Forelimb muscle (tissue), 1 donor: ENCODE measurements at places on chromosomes 7 and 10.

DNA sequence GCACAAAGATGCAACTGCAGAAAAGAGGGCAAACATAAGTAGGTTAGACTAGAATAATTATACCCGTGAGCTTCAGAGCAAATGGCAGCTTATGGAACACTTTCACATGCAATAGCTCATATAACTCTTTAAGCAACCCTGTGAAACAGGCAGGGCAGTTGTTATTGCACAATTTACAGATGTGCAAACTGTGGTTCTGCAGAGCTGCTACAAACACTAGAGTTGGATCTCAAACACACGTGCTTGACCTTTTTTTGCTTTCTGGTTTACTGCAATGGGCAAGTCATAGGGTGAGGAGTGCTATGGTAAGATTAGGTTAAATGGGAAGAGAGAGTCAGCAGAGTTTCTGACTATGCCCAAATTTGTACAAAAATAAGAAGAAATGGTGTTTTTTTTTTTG, 610.8 kb downstream of the GATA3 start:
- no peak for DNase-seq

DNA sequence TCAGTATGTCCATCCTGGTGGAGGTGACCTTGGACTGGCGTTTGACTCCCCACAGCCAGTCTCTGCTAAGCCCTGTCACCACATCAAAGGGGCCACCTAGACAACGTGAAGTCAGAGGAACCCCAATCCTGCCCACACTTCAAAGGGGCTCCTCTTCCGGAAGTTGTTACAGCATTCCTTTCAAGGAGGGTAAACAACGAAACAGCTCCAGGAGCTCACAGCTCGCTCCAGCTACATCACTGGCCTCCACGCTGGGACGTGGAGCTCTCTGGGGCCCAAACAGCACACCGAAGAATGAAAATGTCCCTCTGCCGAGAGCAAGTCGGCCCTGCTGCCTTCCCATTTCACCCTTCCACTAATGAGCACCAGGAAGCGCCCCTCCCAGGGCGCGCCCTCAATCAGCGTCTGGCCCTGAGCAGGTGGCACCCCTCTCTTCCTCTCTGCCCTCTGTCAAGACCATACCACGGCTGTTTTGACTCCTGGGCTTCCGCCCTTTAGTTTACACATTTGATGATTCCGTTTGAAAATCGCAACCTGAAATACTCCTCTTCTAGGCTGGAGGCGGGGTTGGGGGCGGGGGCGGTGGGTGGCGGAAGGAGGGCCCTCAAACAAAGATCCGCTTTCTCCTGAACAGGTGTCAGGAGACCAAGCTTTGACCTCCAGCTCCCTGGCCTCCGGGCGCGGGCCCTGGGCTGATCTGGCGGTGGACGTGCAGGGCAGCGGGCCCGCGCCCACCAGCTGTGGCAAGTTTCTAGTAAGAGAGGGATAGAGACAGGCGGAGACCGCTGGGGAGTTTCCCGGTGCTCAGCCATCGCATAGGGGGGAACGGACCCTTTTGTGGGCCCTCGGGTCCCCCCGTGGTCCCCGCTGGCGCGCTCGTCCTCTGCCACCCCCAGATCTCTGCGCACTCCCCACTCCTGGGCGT, 53.1 kb upstream of the KDM7A start:
- no peak for DNase-seq

DNA sequence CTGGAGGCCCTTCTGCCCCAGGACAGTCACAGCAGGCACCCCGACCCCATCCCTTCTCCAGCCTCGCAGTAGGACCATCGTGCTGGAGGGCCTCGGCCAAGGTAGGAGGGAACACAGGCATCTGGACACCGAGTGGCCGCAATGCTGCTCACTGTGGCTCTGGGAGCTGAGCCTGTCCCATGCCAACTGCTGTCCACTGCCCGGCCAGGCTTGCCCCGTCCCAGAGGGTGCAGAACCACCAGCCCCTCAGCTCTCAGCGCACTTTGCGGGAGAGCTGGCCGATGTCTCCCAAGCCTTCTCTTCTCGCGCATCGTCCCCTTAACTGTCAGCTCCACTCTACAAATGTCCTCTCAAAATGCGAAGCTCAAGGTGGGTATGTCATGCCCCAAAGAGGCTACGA, 197.2 kb downstream of the PTPRN2 start:
- no peak for DNase-seq

- DNase-seq = peak; percentile 1
These were observed 373.1 kb downstream of the THSD7A start for GRCh38 chr7:11458736-11459483.

GRCh38 chr7:103715376-103716120, 269.5 kb upstream of the SLC26A5 start:
- no peak for DNase-seq

- DNase-seq = no peak
These were observed 46.5 kb downstream of the LGI1 start for GRCh38 chr10:93804200-93804599.

- no peak for DNase-seq
These were observed 5.1 kb upstream of the GRID1 start for GRCh38 chr10:86371691-86372090.

DNA sequence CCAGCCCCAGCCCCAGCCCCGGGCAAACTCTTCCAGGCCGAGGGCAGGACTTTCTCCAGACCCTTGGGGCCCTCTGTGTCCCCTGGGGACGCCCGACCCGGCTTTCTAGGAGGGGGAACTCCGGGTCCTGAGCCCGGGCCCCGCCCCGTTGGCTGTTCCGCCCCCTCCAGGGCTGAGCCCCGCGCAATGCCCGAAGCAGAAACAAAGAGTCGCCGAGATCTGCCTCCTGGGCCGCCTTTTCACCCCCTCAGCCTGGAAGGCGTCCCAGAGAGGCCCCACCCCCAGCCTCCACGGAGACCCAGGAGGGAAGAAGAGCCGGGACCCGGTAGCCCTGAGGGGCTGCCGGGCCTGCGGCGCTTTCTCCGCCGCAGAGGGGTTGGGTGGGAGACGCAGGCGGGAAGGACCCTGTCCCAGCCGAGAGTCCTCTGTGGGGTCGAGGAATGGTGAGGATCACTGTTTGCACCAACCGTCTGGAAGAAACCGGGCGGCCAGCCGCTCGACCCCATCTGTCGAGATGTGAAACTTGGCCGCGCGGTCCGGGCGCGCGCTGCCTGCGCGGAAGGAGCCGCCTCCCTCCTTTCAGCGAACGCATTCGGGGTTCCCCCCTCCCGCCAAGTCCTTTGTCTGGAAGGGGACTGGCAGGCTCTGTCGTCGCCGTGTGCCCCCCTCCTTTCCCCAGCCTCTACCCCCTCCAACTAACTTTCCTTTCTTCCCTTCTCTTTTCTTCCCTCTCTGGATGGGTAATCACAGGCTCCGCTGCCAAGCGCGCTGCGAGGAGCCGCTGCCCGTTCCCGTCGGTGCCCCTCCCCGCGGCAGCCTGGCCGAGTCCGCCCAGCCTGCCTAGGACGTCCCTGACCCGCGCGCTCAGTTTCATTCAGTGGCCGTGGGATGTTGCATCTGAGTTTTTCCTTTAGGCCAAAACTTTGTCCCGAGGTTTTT, 10.2 kb downstream of the EN2 start:
- DNase-seq = no peak

DNA sequence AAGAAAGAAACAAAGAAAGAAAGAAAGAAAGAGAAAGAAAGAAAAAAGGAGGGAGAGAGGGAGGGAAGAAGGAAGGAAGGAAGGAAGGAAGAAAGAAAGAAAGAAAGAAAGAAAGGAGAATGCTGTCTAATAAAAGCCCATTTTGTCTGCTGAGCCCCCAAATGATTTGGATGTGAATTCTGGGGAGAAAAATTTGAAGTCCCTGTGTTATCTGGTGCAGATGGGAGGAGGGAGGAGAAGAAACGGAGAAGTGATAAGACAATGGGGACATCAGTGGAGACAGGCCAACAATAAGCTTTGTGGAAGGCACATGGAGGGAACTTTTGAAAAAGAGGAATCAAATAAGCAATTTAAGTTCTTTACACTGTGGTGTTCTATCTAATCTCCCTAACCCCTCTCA, 24.6 kb upstream of the TMEM273 start:
- no peak for DNase-seq

DNA sequence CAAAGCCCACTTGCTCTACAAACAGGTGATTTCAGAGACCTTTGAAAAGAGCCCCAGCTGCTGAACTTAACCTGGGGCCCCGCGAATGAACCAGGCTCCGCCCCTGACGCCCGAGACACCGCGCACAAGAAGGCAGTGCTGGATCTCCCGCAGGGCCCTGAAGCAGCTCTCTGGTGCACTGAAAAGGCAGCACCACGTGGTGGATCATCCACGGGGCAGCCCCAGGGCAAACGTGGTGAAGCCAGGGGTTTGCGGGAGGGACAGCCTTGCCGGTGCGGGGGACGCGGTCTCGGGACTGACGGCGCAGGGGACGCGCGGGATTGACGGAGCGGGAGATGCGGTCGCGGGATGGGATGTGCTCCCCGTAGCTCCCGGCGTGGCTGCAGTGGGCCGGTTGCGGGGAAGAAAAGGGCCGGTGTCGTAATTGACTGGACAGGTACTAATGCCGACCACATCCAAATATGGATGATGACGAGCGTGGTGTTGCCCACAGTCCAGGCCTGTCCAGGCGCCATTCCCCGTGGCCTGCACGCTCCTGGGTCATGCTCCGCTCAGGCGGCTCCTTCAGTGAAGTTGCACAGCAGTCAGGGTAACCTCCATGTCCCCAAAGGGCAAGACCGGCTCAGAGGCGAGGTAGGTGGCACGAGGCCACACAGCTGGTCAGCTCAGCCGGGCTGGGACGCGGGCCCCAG, 421.1 kb downstream of the DNAJB6 start:
- no peak for DNase-seq

DNA sequence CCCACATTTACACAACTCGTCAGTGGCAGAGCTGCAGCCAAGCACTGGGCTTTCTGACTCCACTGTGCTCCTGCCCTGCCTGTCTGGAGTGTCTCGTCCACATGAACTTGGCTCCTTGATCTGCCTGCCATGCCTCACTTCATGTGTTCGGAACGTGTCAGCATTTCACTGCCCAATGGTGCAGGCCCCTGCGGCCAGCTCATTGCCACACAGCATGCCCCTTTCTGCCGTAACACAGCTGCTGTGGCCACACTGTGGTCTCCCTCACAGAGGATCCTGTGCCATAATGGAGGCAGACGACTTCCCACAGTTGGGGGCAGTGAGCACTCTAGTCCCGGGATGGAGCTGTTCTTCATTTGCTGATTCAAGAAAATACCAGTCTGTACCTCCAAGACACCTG, 94.2 kb upstream of the GJD4 start:
- DNase-seq = no peak

GRCh38 chr7:8015100-8015745, 46.6 kb downstream of the GLCCI1 start:
- no peak for DNase-seq

DNA sequence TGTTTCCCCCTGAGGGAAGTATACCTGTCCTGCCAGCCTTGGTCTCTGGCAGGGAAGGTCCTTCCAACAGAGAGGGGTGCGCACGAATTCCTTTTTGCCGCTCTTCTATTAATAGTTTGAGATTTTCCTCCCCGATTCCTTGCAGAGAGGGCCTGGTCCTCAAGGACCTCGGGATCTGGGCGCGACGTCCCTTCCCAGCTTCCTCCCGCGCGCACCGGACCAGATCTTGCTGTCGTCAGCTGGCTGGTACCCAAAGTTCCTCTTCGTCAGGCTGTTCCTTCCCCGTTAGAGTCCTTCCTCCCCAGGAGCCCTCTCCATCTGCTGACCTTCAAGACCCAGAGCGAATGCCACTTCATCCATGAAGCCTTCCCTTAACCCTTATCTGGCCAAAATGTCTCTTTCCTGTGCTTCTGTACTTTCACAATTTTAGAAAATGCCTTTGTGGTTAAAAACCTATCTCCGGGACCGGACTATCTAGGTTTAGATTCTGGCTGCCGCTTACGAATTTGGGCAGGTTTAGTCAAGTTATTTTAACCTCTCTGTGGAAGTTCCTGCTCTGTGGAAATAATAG, 851 bp upstream of the GOT1 start:
- DNase-seq = peak; percentile 40

DNA sequence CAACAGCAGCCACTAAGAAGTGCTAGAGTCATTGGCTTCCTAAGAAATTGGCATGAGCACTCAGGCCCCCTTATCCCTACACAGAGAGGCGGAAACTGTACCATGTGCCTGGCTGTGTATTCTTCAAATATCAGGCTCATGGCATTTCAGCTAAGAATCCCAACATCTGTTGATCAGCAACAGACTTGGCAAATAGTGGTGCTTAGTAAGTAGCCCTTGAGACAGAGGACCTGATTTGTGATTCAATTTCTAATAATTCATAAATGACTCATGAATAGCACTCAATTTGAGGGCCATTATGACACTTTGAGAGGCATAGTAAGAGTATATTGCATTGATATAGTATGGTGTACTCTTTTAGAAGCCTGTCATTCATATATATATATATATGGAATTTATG, 309.1 kb downstream of the LRMDA start:
- no peak for DNase-seq

- no peak for DNase-seq
These were observed 44.4 kb downstream of the MYPN start for GRCh38 chr10:68153473-68154210.

GRCh38 chr10:14102056-14102455, 228.7 kb downstream of the FRMD4A start:
- DNase-seq = no peak

GRCh38 chr10:47349516-47349915, 1.4 kb downstream of the RBP3 start:
- no peak for DNase-seq

GRCh38 chr10:22849077-22849805, 78.6 kb upstream of the ARMC3 start:
- no peak for DNase-seq

DNA sequence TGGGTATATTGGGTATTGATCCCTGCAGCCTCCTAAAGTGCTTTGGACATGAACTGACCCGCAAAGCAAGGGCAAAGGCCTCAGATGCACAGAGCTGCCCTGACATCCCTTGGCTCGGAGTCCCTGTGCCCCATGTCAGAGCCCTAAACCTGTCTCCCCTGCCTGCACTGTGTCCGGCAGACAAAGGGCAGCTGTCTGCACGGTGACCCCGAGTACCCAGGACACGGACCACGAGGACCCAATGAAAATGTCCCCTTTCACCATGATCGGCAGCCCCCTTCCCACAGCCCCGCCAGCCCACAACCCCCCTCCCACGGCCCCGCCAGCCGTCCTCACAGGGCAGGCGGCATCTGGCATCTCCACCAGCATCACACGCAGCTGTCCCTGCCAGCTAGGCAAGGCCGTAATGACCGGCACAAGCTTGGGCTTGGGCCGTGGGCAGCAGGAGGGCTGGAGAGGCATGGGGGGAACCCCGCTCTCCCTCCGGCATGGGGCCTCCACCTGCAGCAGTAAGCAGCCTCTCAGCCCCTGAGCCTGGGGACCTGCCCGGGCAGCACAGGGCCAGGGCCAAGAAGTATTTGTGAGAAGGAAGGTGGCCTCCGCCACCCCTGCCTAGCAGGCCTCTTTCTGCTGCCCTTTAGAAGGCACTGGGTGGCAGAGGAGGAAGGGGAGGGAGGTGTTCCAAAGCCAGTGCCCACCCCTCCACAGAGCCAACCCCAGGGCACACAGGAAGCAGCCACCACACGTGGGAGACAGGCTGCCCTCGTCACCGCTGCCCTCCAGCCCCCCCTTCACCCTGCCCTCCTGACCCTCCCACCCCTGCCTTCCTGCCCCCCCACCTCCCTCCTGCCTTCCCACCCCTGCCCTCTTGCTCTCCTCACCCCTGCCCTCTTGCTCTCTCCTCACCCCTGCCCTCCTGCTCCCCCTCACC, 10.1 kb downstream of the NUDT1 start:
- DNase-seq = no peak
